ENCODE measurements at places on chromosomes 2 and 18.
A peak's percentile ranks its signal among the peaks of the same experiment; 100 is the strongest.

DNA sequence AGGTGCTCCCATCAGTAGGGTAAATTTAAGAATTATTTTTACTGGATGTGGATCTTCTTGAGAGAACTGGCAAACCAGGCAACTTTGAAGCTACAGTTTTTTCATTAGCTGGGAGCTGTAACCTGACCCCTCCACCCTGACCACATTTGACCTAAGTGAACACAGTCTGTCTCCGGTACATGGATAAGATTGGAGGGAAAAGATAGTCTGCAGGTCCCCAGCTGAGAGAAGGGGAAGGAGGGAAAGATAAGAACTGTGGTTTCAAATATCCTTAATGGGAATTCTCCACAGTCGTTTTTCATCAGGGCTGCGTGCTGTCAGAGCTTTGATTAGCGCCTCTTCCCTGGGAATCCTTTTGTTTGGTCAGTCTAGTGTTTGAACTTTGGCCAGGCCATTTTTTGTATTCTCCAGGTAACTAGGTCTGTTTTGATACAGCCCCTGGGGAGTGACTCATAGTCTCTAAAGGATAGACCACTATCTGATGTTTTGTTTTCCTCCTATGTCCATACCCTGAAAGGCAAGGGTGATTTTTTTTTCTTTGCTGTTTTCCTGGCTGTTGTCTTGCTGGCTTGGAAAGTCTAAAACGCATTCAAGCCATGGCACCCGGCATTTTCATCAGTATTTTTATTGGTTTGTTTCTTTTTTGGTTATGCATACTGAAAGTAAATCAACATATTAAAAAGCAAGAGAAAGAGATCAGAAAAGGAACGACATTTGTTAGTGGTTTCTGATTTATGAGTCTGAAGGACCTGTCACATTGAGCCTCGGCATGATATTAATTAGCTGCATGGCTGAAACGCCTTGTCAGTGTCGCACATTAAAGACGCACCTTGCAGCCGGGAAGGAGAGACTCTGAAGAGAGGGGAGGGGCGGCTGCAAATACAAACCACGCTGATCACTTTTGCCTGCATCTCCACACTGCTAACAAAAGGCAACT is 183.4 kb upstream of the FN1 start:
- peak; percentile 14 for DNase-seq

DNA sequence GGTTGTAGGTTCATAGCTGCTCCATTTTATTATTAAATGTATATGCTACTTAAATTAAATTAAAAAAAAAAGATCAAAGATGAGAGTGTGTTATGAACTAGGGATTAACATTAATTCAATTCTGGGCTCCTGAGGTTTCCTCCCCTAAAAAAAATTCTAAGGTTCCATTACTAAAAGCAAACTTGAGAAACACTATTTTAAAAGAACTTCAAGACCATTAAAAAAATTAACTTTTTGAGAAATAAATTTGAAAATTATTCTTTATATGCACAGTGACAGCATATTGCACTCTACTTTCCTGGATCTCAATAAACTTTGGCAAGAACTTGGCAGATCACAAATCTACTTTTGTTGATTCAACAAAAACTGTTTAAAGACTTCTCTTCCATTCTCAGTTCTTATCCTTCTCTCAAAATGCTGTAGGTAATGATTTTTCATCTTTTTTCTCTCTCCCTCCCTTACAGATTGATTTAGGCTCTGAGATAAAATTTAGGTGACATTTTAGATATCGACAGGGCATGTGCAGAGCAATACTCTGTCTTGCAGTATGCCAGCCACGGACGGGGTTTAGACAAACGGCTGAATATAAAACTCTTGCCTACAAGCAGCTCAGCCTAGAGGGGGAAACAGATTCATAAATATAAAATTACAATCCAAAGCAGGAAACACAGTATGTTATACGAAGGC is 592 bp upstream of the MARS2 start:
- DNase-seq, result no peak

GRCh38 chr2:136384531-136385303 is 266.8 kb upstream of the CXCR4 start:
- peak; percentile 41 for DNase-seq

- peak; percentile 17 for DNase-seq
Observed at GRCh38 chr2:45889053-45889452, 237.6 kb downstream of the PRKCE start.

GRCh38 chr2:119111115-119111975 is 47.2 kb downstream of the C1QL2 start:
- DNase-seq, result no peak

DNA sequence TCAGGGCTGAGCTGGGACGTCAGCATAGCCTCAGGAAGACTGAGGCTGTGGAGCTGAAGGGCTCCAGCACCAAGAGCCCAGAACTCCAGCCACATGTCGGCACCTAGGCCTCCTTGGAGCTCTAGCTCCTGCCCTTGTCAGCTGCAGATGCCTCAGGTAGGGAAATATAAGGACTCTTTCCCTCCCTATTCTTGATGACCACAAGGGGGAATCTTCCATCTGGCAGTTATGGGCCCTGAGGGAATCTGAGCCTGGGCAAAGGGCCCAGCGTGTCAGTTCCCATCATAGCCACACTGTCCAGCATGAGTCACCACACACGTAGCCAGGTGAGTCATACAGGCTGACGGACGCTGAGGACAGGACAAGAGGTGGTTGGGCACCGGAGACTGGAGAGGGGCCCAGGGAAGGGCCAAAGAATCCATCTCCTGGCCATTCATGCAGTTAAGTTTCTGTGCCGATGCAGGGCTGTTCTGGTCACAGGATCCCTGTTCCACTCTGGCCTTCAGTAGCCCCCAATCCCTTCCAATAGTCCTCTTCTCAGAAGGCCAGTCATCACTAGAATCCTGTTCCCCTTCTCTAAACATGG is 1.8 kb downstream of the MPV17 start:
- no peak for DNase-seq

GRCh38 chr2:28564346-28564745 is 68.5 kb downstream of the PLB1 start:
- no peak for DNase-seq

DNA sequence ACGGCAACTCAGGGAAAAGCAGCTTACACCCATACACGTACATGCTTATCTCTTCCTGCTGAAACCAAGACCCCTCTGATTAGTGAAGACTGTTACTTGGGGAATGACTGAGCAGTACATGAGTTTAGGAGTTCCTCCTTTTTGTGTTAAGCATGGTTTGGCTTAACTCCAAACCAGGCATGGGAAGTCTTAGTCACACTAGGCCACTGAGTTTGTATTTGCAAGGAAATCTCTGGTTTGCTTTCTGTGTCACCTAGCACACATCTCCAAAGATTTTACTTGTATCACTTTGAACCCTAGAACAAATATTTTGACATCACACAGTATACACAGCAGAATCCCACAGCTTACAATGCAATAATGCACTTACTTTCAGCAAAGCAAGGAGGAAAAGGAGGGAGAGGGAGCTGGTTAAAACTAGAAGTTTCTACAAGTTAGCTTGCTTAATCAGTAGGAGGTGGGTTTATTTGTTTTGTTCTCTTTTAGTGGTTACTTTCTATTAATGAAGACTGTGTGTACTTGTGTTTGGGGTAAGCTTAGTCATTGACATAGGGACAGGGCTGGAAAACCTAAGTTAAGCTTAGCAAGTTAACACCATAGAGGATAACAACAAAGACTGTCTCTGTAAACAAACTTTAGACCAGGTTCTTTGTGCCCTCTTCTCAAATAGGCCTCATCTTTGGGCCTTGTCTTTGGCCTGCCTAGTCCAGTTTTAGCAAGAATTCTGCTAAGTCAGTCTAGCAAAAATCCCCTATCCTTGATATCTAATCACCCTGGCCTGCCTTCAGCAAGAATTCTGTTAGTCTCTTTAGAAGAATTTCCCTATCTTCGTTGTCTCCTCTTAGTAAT is 219.4 kb downstream of the MREG start:
- no peak for DNase-seq

- no peak for DNase-seq
Observed at GRCh38 chr2:47152803-47153202, 2.3 kb downstream of the STPG4 start.

DNA sequence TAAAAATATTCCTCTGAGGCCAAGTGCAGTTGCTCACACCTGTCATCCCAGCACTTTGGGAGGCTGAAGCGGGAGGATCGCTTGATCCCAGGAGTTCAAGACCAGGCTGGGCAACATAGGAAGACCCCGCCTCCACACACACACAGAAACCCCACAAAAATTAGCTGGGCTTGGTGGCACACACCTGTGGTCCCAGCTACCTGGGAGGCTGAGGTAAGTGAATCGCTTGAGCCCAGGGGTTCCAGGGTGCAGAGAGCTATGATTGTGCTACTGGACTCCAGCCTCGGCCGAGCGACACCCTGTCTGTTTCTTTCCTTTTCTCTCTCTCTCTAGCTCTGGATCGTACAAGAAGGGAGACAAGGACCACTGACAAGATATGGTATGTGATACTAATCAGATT is 1.8 kb upstream of the XRCC5 start:
- no peak for DNase-seq

DNA sequence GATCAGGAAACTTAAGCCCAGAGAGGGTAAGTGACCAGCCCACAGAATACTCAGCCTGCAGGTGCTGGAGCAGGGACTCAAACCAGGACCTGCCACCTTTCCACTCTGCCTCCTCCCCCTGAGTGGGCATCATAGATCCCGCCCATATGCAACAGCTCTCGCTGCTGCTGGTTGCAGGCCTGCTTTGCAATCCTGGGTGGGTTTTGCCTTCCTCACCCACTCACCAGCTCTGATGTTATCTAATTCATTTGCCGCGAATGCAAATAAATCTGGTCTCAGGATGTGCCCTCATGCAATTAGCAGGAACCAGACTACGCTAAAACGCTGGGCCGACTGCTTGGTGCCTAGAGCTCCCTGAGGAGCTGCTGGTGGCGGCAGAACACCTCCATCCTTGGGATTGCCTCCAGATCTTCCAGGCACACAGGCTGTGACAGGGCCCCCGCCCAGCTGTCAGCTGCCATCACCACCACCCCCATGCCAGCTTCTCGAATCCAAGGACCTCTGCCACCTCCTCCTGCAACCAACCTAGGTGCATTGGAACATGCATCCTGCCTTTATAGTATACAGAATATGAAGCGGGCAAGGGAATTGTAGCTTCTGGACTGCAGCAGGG is 28.8 kb downstream of the CNGA3 start:
- peak; percentile 28 for DNase-seq

DNA sequence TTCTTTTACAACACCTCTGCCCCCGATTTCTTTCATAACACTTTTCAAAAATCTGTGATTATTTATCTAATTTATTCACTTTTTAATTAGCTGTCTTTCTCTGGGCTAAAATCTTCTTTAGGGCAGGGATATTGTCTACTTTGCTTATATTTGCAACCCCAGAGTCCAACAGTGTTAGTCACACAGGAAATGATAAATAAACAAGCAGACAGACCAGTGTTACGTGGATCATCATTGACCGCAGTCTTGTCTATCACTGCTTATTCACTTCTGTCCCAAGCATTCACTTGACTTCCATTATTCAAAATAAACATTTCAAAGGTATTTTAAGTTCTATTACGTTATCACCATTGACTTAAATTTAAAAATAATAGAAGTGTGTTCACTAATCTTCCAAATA is 237.6 kb upstream of the UBE2E3 start:
- DNase-seq, result no peak

- no peak for DNase-seq
Observed at GRCh38 chr2:115084446-115084845, 642.0 kb downstream of the DPP10 start.

GRCh38 chr2:85016446-85016845 is 45.5 kb downstream of the KCMF1 start:
- DNase-seq, result no peak

DNA sequence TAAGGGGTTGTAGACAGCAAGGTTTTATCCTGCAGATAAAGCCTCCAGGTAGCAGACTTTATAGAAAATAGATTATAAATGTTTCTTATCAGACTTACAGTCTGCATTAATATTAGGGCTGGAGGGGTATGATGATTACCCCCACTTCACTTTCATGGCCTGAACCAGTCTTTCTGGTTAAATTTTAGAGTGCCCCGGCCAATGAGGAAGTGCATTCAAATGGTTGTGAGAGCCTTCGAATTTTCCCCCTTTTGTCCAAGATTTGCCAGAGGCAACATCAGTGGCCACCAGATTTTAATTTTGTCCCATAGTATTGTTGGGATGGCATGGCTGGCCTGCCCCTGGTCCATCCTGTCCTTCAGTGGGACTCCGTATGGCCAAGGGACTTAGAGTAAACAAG is 31.6 kb downstream of the COMMD1 start:
- DNase-seq, result no peak

DNA sequence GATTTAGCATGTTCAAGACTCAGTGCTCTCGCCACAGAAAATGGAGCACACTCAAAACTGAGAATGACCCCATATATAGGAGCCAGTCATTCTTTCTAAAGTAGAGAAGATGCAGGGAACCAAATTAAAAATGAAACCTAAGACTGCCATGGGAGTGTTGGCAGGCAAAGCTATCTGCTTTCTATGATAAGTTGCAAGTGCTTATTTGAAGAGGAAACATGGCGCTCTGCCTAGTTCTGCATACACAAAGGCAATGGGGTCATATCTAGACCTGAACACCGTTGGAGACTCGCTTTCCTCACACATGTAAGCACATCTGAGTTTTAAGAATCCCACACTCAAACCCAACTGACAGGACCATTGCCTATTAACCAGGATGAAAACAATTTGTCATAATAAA is 292.5 kb downstream of the ALK start:
- no peak for DNase-seq

DNA sequence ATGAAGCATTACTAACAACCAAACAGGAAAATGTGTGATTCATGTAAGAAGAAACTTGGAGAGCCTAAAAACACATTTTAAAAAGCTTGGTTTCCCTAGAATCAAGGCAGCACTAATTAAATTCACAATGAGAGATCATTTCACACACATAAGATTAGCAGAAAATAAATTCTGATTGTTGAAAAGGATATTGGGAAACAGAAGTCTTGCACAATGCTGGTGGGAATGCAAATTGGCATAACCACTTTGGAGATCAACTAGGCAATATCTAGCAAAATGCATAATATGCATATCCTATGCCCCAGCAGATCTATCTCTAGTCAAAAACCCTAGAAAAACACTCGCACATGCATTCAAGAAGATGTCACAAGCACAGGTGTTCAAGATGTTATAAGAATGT is 75.3 kb upstream of the SIX3 start:
- no peak for DNase-seq

DNA sequence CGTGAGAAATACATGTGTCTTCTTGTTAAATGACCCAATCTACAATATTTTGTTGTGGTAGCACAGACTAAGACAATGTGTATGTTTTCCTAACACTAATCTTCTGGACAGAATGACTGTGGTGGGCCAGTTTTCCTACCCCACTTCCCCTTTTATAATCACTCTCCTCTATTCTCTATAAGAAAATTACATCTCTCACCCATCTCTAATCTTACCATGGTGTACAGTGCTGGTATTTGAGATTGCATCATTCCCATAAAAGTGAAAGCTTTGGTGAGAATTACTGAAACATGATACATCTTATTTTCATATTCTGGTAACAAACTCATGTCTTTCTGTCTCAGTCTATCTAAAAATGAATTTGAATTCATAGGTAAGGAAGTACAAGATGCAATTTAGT is 40.5 kb downstream of the CAVIN2 start:
- no peak for DNase-seq

All from NCI-H526 treated with DMSO at 0.1 percent for 48 hours (cell line).